Vein endothelial cell (primary cell): ENCODE measurements at places on chromosomes 11 and 22. TPM values are rescaled to one million over a fixed set of nuclear protein-coding genes. Genes with fewer than 3 reads are reported as not detected.

The FDXACB1 gene
- 2.1 and 3.3 TPM in 2 replicates for total RNA-seq

The TSKU gene
- total RNA-seq: 20.4 and 20.6 TPM in 2 replicates

The PIK3IP1 gene
- 9.0 and 19.9 TPM in 2 replicates for total RNA-seq

The TREH gene
- total RNA-seq: not detected in 2 replicates

The RIMBP3C gene
- 0.19 TPM in 1 of 2 replicates, not detected in the other for total RNA-seq
